Memory B cell (primary cell): ENCODE measurements at places on chromosomes 11 and 22.
A peak's percentile ranks its signal among the peaks of the same experiment; 100 is the strongest.

DNA sequence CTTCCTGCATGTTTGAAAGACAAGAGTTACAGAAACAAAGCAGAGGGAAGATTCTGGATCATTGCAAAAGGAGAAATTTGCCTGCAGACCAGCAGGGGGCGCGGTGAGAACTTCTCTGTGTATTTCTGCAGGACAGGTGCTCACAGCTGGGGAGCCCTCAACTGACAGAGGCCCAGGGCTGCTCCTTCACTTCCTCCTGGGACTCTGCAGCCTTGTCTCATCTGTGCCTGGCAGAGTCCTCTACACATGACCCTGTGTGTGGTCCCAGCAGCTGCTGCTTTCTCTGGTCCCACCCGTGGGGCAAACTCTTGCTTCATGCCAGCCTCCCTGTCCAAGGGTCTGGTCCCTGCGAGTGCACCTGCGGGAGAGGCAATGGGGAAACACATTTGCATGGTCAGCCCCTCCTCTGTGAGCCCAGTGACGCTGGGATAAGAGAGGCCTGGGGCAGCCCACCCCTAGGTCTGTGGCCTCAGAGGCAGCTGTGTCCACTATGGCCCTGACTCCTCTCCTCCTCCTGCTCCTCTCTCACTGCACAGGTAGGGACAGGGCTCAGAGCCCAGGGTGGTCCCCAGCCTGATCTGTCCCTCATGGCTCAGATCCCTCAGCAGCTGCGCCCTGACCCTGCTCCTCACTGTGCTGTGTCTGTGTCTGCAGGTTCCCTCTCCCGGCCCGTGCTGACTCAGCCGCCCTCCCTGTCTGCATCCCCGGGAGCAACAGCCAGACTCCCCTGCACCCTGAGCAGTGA lies 43.2 kb upstream of the VPREB1 start:
- H3K36me3 ChIP-seq, result no peaks in the 10 kb centered on the region
- no peaks in the 10 kb centered on the region for H3K27me3 ChIP-seq
- peak overlapping the region; percentile 40 for H3K4me3 ChIP-seq
- DNase-seq, result peak; percentile 68

DNA sequence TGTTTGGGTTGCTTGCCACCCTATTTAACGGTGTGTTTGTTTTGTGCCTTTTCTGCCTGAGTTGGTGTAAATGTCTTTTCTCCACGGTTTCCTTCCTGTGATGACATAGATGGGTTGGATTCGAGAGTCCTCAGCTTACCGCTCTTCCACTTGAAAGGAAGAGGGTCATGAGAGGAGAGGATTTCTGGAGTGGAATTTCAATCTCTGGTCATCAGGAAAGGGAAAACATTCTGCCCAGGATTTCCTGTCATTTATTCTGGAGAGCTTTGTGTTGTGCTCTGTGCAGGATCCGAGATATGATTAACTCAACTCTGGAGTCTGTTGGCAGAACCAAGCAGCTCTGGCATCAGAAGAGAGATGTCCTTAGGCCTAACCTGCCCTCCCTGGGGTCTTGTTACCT lies 605.2 kb downstream of the NTM start:
- no peak overlapping the region for H3K4me3 ChIP-seq
- no peaks in the 10 kb centered on the region for H3K36me3 ChIP-seq
- no peaks in the 10 kb centered on the region for H3K27me3 ChIP-seq
- H3K4me1 ChIP-seq, result no peaks in the 10 kb centered on the region
- no peak for DNase-seq
- H3K27ac ChIP-seq, result no peak overlapping the region

DNA sequence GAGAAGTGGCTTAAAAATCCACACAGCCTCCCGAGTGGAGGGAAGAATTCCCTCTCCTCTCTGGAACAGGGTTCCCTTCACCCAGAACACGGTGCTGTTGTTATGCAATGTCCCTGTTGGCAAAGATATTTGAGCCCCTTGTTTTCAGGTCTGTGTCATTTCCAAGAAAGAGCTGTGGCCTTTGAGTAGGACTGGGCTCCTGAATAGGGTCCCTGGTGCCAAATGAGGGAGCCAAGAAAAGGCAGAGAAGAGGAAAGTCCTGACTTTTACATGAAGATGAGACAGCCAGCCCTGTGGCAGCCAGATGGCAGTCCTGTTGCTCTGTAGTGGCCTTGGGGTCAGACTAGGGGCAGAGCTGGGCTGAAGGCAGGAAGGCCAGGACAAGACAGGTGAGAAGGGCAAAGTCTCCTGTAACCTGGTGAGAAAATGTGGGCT lies 51.2 kb upstream of the ELF5 start:
- H3K27ac ChIP-seq, result no peak overlapping the region
- H3K4me3 ChIP-seq, result no peak overlapping the region
- peaks cover 9% of the 10 kb centered on the region for H3K27me3 ChIP-seq
- H3K4me1 ChIP-seq, result no peaks in the 10 kb centered on the region
- DNase-seq, result no peak

- H3K4me1 ChIP-seq, result peaks cover 6% of the 10 kb centered on the region
- peak within 1 kb of the TSS; percentile 55 for H3K4me3 ChIP-seq
Measured at GRCh38 chr11:118152552-118153471, at the start of gene SCN4B. SCN4B (minus strand) TSS chr11:118152823; CDS start chr11:118152673, 150 bp downstream.

DNA sequence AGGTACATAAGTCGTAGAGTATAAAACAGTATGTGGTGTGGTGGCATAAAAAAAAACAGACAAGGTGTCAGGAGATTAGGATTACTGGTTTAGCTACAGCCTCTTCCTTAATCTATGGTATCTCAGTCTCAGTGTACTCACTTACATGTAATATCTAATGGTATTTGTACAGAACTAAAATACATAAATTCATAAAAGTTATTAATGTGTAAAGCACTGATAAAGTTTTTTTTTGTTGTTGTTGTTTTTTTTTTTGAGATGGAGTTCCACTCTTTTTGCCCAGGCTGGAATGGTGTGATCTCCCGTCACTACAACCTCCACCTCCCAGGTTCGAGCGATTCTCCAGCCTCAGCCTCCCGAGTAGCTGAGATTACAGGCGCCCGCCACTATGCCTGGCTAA lies 2.9 kb downstream of the PTS start:
- H3K27ac ChIP-seq, result no peak overlapping the region
- peaks cover 15% of the 10 kb centered on the region for H3K36me3 ChIP-seq
- peaks cover 10% of the 10 kb centered on the region for H3K4me1 ChIP-seq
- H3K27me3 ChIP-seq, result no peaks in the 10 kb centered on the region

DNA sequence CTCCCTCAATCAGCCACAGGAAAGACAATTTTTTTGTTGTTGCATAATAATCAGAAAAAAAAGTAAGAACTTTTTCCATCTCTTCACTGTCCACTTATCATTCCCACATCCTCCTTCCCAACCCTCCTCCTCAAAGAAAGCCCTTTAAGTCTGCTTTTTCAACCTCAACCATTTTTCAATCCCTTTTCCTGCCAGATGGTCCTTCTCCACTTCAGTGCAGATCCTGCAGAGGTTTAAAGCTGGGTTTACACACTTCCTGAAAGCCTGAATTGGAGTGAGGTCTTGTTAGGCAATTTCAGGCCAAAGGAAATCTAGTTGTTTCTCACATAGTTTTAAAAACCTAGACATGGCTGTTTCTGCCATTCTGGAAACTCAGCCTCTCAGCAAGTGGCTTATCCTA lies 78.3 kb downstream of the RPL27A start:
- H3K36me3 ChIP-seq, result no peaks in the 10 kb centered on the region
- no peaks in the 10 kb centered on the region for H3K4me1 ChIP-seq
- no peak overlapping the region for H3K27ac ChIP-seq
- no peak overlapping the region for H3K4me3 ChIP-seq
